A549 treated with GW870086 at 1 μM for 4 hours (cell line): ENCODE measurements at places on chromosomes 11 and 22. TPM values are rescaled to one million over a fixed set of nuclear protein-coding genes. Genes with fewer than 3 reads are reported as not detected.

The XPNPEP3 gene
- total RNA-seq, result 7.9 to 11.9 TPM (median 8.2 TPM) in 5 replicates

The OR4A16 gene
- not detected in 5 replicates for total RNA-seq

The TSKU gene
- 122 to 166 TPM (median 153 TPM) in 5 replicates for total RNA-seq

The TRIM49 gene
- total RNA-seq, result 0.07 TPM in 1 of 5 replicates, not detected in the others

The MOGAT2 gene
- not detected in 5 replicates for total RNA-seq

The ACTN3 gene
- total RNA-seq, result 0.05 TPM in 1 of 5 replicates, not detected in the others

The ANGPTL5 gene
- total RNA-seq, result 0.09 to 0.16 TPM in 2 of 5 replicates, not detected in the others

The TRIM48 gene
- total RNA-seq, result 0.09 TPM in 1 of 5 replicates, not detected in the others

The GLB1L3 gene
- 0.05 TPM in 1 of 5 replicates, not detected in the others for total RNA-seq

The KRTAP5-8 gene
- not detected in 5 replicates for total RNA-seq

The PDXP gene
- 14.3 to 18.5 TPM (median 17.2 TPM) in 5 replicates for total RNA-seq

The FBLN1 gene
- total RNA-seq, result 35.8 to 50.8 TPM (median 50.2 TPM) in 5 replicates

The GPHA2 gene
- not detected in 5 replicates for total RNA-seq

The CHST1 gene
- 1.6 to 3.0 TPM (median 2.5 TPM) in 5 replicates for total RNA-seq

The APOBEC3H gene
- 0.26 to 0.45 TPM (median 0.36 TPM) in 5 replicates for total RNA-seq

The NECTIN1 gene
- 8.6 to 12.6 TPM (median 10.8 TPM) in 5 replicates for total RNA-seq

The AIFM3 gene
- total RNA-seq, result 1.5 to 3.4 TPM (median 2.8 TPM) in 5 replicates

The SPTY2D1 gene
- total RNA-seq, result 13.5 to 20.4 TPM (median 18.4 TPM) in 5 replicates

The RAG1 gene
- total RNA-seq, result 0.18 to 0.53 TPM (median 0.37 TPM) in 5 replicates

The CFAP300 gene
- total RNA-seq, result 4.6 to 8.0 TPM (median 5.7 TPM) in 5 replicates

The LRRC4C gene
- total RNA-seq, result not detected in 5 replicates

The OR10A2 gene
- total RNA-seq, result not detected in 5 replicates

The MRGPRF gene
- total RNA-seq, result 0.06 to 0.09 TPM (median 0.08 TPM) in 3 of 5 replicates, not detected in the others
